ENCODE measurements at places on chromosomes 5 and 9. TPM values are rescaled to one million over a fixed set of nuclear protein-coding genes. Genes with fewer than 3 reads are reported as not detected.

The FBP2 gene
- not detected for total RNA-seq

The GFRA3 gene
- not detected for total RNA-seq

The GOLGA1 gene
- 10.2 TPM for total RNA-seq

The SLCO6A1 gene
- not detected for total RNA-seq

The OGN gene
- total RNA-seq, result not detected

The ANKRD34B gene
- 0.20 TPM for total RNA-seq

The GPR21 gene
- 0.67 TPM for total RNA-seq

The THG1L gene
- 9.7 TPM for total RNA-seq

GRCh38 chr5:171931163-171931562 lies 75.3 kb downstream of the FBXW11 start:
- H3K4me1 ChIP-seq, result no peaks in the 10 kb centered on the region
- no peaks in the 10 kb centered on the region for H3K36me3 ChIP-seq
- no peak for DNase-seq
- H3K4me3 ChIP-seq, result no peak overlapping the region
- no peaks in the 10 kb centered on the region for H3K27me3 ChIP-seq

- no peak for DNase-seq
- H3K27me3 ChIP-seq, result no peaks in the 10 kb centered on the region
- H3K27ac ChIP-seq, result no peak overlapping the region
- peaks cover 23% of the 10 kb centered on the region for H3K4me1 ChIP-seq
- no peaks in the 10 kb centered on the region for H3K36me3 ChIP-seq
Measured at GRCh38 chr5:42982107-42982622, 58.0 kb downstream of the ANXA2R start.

- no peak for DNase-seq
- no peak overlapping the region for H3K4me3 ChIP-seq
- H3K36me3 ChIP-seq, result no peaks in the 10 kb centered on the region
- no peak overlapping the region for H3K27ac ChIP-seq
- no peaks in the 10 kb centered on the region for H3K27me3 ChIP-seq
Measured at GRCh38 chr9:2299156-2299842, 284.2 kb downstream of the SMARCA2 start.

DNA sequence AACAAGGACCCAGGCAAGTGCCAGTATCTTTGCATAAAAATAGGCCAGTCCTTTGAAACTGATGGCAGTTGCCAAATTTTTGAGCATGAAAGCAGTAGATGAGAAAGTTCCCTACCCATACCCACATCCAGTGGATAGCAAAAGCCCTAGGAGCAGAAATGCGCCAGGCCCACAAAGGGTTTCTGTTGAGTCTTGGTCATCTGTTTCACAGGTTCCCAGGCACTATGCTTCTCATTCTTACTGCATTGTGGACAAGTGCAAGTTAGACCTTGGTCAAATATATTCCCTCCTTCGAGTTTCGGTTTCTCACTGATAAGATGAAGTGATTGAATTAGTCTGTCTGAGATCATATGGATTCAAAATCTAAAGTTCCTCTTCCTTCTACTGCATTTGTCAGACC lies 152.3 kb downstream of the NR3C1 start:
- H3K4me1 ChIP-seq, result peaks cover 22% of the 10 kb centered on the region
- no peaks in the 10 kb centered on the region for H3K27me3 ChIP-seq
- no peak overlapping the region for H3K4me3 ChIP-seq
- no peaks in the 10 kb centered on the region for H3K36me3 ChIP-seq
- DNase-seq, result no peak
- H3K27ac ChIP-seq, result no peak overlapping the region

GRCh38 chr9:26755476-26755875 lies 137.1 kb downstream of the CAAP1 start:
- no peak for DNase-seq
- H3K4me3 ChIP-seq, result no peak overlapping the region
- H3K36me3 ChIP-seq, result no peaks in the 10 kb centered on the region
- no peaks in the 10 kb centered on the region for H3K4me1 ChIP-seq
- no peak overlapping the region for H3K27ac ChIP-seq
- no peaks in the 10 kb centered on the region for H3K27me3 ChIP-seq

GRCh38 chr9:76013809-76014208 lies 123.3 kb downstream of the PCSK5 start:
- H3K36me3 ChIP-seq, result no peaks in the 10 kb centered on the region
- DNase-seq, result no peak
- H3K4me1 ChIP-seq, result no peaks in the 10 kb centered on the region
- no peaks in the 10 kb centered on the region for H3K27me3 ChIP-seq
- no peak overlapping the region for H3K4me3 ChIP-seq

DNA sequence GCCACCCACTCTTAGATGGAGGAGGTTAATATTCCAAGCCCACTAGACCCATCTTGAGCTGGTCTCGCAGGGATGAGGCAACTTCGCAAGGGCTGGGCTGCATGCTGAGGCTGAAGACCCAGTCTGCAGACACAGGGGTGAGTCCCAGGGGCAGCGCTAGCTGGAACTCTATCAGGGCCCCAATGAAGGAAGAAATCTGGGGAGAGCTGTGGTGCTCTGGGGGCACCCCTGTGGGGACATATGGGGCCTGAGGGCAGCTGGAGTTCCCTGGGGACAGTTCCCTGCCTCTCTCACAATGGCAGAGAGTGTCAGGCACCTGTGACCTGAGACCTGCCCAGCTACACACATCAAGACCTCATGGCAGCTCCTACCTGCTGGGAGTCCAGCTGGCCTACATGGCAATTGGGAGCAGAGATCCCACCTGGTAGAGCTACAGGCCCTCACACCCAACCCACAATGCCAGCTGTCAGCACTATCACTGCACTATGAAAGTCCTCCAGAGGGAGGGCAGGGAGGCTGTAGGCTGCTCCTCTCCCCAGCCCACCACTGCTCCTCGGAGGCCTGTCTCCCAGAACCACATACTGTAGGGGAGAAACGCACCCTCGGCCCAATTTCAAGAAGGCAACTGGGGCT lies 202.2 kb downstream of the GABBR2 start:
- H3K27me3 ChIP-seq, result no peaks in the 10 kb centered on the region
- peaks cover 10% of the 10 kb centered on the region for H3K4me1 ChIP-seq
- no peak overlapping the region for H3K27ac ChIP-seq
- DNase-seq, result no peak

- no peaks in the 10 kb centered on the region for H3K27me3 ChIP-seq
- H3K4me1 ChIP-seq, result peaks cover 27% of the 10 kb centered on the region
- no peak overlapping the region for H3K4me3 ChIP-seq
- peak; percentile 10 for DNase-seq
- no peaks in the 10 kb centered on the region for H3K36me3 ChIP-seq
- H3K27ac ChIP-seq, result peak overlapping the region; percentile 79
Measured at GRCh38 chr5:175246889-175247520, 197.0 kb downstream of the DRD1 start.

- peaks cover 47% of the 10 kb centered on the region for H3K4me1 ChIP-seq
- H3K36me3 ChIP-seq, result no peaks in the 10 kb centered on the region
- H3K4me3 ChIP-seq, result peak overlapping the region; percentile 34
Measured at GRCh38 chr5:41794471-41794870, 75.8 kb downstream of the OXCT1 start.

DNA sequence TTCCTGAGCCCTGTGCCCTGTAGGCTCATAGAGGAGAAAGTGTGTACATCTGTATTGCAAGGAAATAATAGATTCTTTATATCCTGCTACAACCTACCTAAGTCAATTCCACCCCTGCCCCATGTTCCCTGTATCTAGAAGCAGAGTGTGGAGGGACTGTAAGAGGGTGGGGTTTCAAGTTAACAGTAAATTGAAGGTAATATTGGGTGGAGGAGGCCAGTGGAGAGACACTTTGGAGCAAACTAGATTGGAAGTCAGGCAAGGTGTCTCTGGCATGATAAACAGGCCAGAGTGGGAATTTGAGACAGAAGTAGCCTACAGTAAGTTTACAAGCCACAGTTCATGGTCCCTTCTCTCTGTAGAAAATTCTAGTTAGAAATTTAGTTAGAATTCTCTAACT lies 2.3 kb upstream of the HEMGN start:
- peaks cover 69% of the 10 kb centered on the region for H3K27me3 ChIP-seq
- no peaks in the 10 kb centered on the region for H3K36me3 ChIP-seq
- H3K27ac ChIP-seq, result no peak overlapping the region
- DNase-seq, result no peak

- no peak overlapping the region for H3K27ac ChIP-seq
- no peak overlapping the region for H3K4me3 ChIP-seq
Measured at GRCh38 chr5:21678526-21678925, 1174.6 kb downstream of the CDH12 start.
